ENCODE measurements at places on chromosomes 6 and 20. TPM values are rescaled to one million over a fixed set of nuclear protein-coding genes. Genes with fewer than 3 reads are reported as not detected.

GRCh38 chr6:154329350-154330170 lies 27.0 kb downstream of the IPCEF1 start:
- DNase-seq = no peak

GRCh38 chr6:20678831-20679352 lies 144.6 kb downstream of the CDKAL1 start:
- no peak for DNase-seq

DNA sequence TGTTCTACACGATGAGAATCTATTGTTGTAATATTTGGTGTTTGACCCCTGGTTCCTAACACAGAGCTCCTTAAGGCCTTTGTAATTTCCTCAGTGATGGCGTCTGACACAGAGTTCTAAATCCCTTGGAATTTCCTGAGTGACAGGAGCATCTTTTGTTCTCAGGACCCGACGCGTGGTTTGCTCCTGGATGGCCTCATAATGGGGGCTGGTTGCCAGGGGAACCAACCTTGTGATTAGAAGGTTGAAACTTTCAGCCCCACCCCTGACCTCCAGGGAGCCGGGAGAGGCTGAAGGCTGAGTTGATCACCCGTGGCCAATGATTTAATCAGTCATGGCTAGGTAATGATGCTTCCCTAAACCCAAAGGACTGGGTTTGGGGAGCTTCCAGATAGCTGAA lies 20.5 kb upstream of the ZNF133 start:
- DNase-seq = no peak

The CCN5 gene
- total RNA-seq = not detected

The CST5 gene
- total RNA-seq = not detected

GRCh38 chr20:42530855-42531448 lies 658.8 kb downstream of the PTPRT start:
- DNase-seq = peak; percentile 53

All from Caco-2 (cell line).